ENCODE measurements at places on chromosomes 1 and 21.

DNA sequence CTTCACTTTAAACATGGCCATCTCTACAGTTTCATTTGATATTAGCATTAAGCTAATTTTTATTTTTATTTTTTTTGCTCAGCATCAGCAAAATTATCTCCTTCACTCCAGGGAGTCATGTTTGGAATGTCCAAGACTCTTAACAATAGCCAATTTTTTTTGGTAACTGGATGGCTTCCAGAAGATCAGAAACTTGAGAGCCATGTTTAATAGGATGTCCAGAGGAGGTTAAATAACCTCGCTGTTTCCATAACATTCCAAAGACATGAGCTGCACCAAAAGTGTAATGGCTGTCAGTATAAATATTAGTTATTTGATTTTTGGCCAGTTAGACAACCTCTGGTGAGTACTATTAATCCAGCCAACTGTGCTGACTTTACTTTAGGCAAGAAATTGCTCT, 80.7 kb downstream of the DNTTIP2 start:
- no peak overlapping the region for H3K27ac ChIP-seq
- no peak overlapping the region for H3K4me3 ChIP-seq
- no peak for DNase-seq
- no peaks in the 10 kb centered on the region for H3K36me3 ChIP-seq
- H3K4me1 ChIP-seq = no peaks in the 10 kb centered on the region
- H3K27me3 ChIP-seq = no peaks in the 10 kb centered on the region

DNA sequence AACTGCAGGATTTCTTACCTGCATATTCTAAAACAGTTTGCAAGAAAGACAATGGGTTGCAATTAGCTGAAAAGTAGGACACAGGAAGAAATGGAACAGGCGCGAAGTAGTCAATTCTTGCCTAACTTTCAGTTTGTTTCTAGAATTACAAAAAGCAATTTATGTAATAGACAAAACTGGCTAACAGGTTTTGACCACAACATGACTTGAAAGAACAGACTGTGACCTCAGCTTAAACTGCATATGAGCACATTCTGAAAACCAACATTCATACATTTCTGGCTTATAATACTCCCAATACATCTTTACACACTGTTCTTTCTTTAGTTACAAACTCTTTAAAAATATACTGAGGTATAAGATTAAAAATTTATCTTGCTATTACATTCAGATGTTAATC, 405.9 kb upstream of the B3GALT2 start:
- no peak for DNase-seq
- H3K4me3 ChIP-seq = no peak overlapping the region
- peaks cover 7% of the 10 kb centered on the region for H3K4me1 ChIP-seq
- H3K27ac ChIP-seq = no peak overlapping the region

- H3K27me3 ChIP-seq = no peaks in the 10 kb centered on the region
- no peak for DNase-seq
- peaks cover 8% of the 10 kb centered on the region for H3K4me1 ChIP-seq
- H3K4me3 ChIP-seq = no peak overlapping the region
Observed at GRCh38 chr1:100308777-100309176, 42.8 kb downstream of the RTCA start.

- DNase-seq = no peak
- peaks cover 13% of the 10 kb centered on the region for H3K4me1 ChIP-seq
- no peak overlapping the region for H3K27ac ChIP-seq
Observed at GRCh38 chr1:217369271-217369981, 261.5 kb downstream of the GPATCH2 start.

DNA sequence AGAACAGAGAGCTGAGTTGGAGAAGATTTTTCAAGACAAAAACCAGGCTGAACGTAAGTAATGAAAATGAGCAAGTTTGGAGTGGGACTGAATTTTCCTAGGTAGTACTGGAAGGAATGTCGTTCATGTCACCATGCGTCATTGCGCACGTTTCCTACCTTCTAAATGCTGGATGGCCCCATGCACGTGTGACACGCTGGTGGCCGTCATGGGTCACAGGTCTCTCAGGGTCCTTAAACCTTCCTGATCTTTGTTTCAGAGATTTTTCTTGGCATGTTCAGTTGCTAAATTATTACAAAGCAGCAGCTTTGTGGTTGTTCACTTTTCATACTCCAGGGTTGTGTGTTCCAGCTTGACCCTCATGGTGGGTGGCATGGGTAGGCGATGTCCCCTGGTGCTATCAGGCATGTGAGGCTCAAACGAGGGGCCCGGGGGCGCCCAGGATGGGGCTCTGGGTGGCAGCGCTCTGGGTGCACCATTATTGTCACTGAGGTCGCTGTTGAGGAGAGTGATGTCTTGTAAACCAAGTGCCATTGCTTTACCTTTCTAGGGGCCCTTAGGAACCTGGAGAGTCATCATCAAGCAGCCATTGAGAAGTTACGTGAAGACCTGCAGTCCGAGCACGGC, 25.3 kb downstream of the PCNT start:
- no peak for DNase-seq
- no peaks in the 10 kb centered on the region for H3K27me3 ChIP-seq
- peaks cover 57% of the 10 kb centered on the region for H3K36me3 ChIP-seq
- H3K4me1 ChIP-seq = no peaks in the 10 kb centered on the region
- no peak overlapping the region for H3K27ac ChIP-seq

- H3K4me3 ChIP-seq = no peak overlapping the region
- no peaks in the 10 kb centered on the region for H3K27me3 ChIP-seq
- no peak overlapping the region for H3K27ac ChIP-seq
- no peaks in the 10 kb centered on the region for H3K4me1 ChIP-seq
Observed at GRCh38 chr1:230303069-230303468, 123.1 kb downstream of the PGBD5 start.

DNA sequence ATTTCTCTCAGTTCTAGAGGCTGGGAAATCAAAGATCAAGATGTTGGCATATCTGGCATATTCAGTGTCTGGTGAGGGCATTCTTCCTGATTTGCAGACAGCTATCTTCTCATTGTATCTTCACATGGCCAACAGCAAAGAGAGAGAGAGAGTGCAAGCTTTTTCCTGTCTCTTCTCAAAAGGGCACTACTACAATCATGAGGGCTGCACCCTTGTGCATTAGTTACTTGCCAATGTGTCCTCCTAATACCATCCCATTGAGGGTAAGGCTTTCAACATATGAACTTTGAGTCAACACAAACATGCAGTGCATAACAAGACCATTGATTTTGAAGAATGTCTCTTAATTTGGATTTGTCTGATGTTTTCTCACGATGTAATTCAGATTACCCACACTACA, 78.0 kb downstream of the CCDC30 start:
- no peaks in the 10 kb centered on the region for H3K36me3 ChIP-seq
- H3K27me3 ChIP-seq = no peaks in the 10 kb centered on the region
- no peak overlapping the region for H3K27ac ChIP-seq
- DNase-seq = no peak

- H3K4me1 ChIP-seq = no peaks in the 10 kb centered on the region
- H3K27me3 ChIP-seq = peaks cover 3% of the 10 kb centered on the region
- no peak for DNase-seq
- no peak overlapping the region for H3K4me3 ChIP-seq
- H3K27ac ChIP-seq = no peak overlapping the region
Observed at GRCh38 chr1:114229368-114229767, 75.7 kb upstream of the SYT6 start.

DNA sequence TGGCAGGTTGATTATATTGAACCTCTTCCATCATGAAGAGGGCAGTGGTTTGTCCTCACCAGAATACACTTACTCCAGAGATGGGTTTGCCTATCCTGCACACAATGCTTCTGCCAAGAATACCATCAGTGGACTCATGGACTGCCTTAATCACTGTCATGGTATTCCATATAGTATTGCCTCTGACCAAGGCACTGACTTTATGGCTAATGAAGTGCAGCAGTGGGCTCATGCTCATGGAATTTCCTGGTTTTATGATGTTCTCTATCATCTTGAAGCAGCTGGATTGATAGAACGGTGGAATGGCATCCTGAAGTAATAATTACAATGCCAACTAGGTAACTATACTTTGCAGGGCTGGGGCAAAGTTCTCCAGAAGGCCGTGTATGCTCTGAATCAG, 16.6 kb upstream of the GBP6 start:
- H3K27ac ChIP-seq = no peak overlapping the region
- no peaks in the 10 kb centered on the region for H3K4me1 ChIP-seq
- no peaks in the 10 kb centered on the region for H3K36me3 ChIP-seq
- no peak overlapping the region for H3K4me3 ChIP-seq

- no peaks in the 10 kb centered on the region for H3K4me1 ChIP-seq
- H3K36me3 ChIP-seq = no peaks in the 10 kb centered on the region
- no peak for DNase-seq
- H3K4me3 ChIP-seq = no peak overlapping the region
Observed at GRCh38 chr21:46027851-46028493, 46.4 kb downstream of the COL6A1 start.

Data from H1 (cell line).